ENCODE measurements at places on chromosomes 1 and 21.

- no peak for DNase-seq
Observed at GRCh38 chr1:157993918-157994605, 617 bp downstream of the KIRREL1 start.

GRCh38 chr21:31366825-31367224 is 22.8 kb upstream of the TIAM1 start:
- DNase-seq = no peak

DNA sequence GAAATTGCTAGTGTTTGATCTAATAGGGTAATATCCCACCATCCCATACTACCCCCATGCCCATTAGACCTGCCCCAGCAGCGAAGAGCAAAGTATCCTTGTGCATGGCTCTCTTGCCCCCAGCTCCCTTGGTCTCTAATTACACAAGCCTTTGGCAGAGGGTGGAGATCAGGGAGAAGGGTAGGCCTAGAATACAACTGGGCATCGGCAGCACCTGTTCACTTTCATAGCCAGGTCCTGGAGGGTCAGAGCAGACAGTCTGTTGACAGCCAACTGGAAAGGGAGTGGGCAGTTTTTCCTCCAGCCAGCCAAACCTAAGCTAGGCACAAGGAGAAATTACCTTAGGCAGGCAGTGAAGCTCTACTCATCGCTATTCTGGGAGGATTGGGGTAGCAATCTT is 2.7 kb upstream of the PIGC start:
- no peak for DNase-seq

DNA sequence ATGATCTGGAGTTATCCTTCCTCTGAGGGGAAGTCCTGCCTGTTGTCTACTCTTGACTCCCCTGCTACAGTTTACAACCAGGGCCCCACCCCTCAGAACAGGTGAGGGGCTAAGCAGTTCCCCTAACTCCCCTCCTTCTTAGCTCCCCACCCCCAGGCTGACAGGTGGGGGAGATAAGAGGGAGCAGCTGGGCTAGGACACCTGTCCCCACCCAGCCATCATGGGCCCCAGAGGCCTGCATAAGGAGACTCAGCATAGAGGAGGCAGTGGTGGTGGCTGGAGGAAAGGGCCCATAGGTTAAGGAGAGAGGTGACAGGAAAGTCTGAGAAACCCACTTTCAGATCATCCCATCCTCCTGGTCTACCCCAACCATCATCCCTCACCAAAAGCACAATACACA is 6.8 kb downstream of the MEF2D start:
- no peak for DNase-seq

DNA sequence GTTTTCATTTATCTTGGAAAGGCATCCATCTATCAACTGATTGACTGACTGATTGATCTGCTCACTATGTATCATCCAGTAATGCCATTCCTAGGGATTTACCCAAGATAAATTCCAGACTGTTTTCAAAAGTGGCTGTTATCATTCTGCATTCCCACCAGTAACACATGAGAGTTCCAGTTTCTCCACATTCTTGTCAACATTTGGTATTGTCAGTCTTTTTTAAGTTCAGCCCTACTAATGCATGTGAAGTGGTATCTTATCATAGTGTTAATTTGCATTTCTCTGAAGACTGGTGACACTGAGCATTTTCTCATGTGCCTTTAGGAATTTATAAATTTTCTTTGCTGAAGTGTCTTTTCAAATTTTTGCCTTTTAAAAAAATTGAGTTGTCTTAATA is 99.6 kb downstream of the SIM2 start:
- no peak for DNase-seq

DNA sequence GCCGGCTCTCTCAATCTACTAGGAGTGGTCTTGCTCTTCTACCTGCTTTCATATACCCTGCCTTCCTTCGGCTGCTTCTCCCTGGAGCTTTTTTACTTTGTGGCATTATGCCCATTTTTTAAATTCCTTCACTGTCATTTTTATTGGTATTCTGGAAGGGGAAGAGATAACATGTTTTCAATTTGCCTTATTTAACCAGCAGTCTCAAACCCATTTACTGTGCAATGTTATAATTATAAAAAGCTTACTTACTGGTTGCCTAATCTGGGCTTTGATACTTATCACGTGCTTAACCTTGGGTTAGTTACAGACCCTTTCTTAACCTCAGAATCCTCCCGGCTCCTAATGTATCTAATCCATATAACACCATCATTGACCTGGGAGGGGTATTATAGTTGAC is 128.1 kb downstream of the SIPA1L2 start:
- no peak for DNase-seq

DNA sequence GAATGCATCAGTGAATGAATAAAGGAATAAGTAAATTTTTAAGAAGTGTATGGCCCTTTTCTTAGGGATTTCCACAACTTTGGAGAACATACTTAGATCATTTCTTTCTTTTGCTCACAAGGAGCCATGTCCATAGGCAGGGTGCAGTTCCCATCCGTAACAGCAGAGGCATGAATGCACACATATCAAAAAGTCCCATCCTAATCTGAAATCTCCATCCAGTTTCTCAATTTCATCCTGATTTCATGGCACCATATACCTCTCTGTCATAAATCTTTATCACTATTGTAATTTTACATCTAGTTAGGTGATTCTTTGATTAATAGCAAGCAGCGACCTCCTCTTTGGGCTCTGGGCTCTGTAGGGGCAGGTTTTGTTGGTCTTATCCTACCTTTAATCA is 359.2 kb downstream of the RRAGC start:
- no peak for DNase-seq

Data from urinary bladder (tissue), 4 donors.